Stimulated activated CD4-positive, alpha-beta T cell treated with anti-CD3 and anti-CD28 coated beads, Interleukin-1b, Interleukin-23, amount 100 ng/mL, for 48 hours (primary cell): ENCODE measurements at places on chromosomes 16 and 17.

DNA sequence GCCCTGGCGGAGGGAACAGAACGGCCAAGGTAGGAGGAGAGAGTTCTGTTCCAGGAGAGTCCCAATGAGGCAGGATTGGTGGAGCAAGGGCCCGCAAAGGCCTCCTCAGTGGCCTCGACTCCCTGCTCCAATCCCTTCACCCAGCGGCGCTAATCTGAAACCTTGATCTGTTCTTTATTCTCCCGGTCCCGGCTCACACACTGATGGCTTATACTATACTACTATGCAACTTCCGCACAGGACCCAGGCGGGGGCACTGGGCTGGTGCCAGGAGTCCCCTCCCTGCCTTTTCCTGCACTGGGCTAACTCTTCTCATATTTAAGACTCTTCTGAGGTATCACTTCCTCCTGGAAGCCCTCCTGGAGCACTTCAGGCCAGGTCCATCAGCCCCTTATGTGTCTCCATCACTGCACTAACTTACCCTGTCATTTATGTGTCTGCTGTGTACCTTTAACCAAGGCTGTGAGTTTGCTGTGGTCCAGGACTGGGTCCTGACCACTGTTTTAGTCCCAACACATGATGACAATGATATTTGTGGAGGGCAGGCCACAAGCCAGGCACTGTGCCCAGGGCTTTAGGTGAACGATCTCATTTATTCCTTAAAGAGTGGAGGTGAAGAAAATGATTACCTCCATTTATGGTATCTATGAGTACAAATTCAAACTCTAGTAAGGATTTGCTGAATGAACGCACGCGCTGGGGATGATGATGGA lies 6.8 kb downstream of the CCDC102A start:
- no peak for DNase-seq

DNA sequence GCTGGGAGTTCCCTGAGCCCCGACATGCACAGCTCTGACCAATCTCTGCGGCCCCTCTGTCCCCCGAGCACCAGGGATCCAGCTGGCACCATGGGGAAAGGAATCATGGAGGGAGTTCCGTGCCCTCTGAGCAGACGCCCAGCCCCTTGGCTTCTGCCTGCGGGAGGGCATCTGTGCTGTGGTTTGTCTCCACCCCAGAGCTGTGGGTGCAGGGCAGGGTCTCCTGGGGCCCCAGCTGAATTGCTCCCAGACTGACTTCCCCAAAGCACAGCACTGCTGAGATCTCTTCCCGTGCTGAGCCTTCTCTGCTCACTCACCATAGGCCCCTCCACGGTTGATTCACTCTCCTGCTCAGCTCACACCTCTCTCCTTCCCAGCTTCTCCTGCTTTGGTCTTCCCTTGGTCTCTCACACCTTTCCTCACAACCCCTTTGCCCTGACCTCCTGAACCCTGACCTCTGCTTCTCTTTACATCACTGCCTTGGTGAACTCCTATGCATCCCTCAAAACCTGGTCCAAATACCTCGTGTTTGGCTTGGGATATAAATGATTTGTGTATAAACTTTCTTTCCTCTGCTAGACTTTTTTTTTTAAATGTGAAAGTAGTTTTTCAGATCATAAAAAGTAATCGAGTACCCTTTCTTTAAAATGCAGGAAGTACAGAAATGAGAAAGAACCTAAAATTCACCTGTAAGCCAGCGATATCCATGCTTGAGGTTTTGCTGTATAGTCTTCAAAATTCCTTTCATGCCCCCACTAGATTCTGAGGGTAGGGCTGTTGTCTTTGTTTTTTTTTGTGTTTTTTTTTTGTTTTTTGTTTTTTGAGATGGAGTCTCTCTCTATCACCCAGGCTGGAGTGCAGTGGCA lies 265.3 kb downstream of the SEC14L1 start:
- DNase-seq = no peak

DNA sequence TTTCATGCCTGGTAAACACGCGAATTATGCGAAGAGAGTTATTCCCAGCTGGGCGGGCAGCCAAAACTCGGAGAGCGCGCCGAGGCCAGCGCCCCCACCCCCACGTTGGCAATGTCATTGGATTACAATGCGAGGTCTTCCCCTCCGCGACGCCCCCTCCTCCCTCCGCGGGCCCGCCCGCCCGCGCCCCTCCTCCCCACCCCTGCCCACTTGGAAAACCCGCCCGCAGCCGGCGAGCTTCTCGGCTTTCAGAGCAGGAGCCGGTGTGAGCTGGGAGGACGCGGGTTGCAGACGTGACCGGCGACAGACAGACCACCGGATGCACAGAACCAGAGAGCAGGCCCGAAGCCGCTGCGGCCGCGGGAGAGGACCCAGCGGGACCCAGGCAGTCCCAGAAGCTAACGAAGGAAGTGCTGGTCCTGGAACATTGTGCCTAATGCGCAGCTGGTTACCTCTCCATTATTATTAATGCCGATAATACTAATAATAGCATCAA lies 4.0 kb downstream of the NOG start:
- DNase-seq = no peak

GRCh38 chr17:34617398-34617797 lies 38.0 kb downstream of the TMEM132E start:
- no peak for DNase-seq

DNA sequence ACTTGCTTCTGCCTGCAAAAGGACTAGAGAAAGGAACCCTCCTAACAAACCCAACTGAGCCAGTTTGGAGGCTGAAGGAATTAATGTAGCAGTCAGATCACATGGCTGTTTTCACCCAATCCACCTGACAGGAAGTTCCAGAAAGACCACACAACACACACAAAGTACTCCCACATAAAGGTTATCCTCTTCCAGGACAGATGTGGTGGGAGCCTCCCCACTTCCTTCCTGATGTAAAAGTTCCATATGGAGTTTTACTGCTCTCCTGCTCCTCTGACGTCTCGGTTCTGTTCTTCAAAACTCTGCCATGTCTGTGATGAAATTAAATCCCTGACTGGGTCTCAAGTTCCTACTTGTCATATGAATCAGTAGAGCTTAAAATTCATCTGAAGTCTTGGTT lies 497.0 kb upstream of the HSBP1 start:
- DNase-seq = no peak
